ENCODE measurements at places on chromosomes 2 and 18. TPM values are rescaled to one million over a fixed set of nuclear protein-coding genes. Genes with fewer than 3 reads are reported as not detected.

FSHR gene
- polyA plus RNA-seq: not detected

LRRC30 gene
- polyA plus RNA-seq: not detected

OBSL1 gene
- polyA plus RNA-seq: 87.8 TPM

STARD7 gene
- 48.0 TPM for polyA plus RNA-seq

IL36B gene
- polyA plus RNA-seq: not detected

COL5A2 gene
- polyA plus RNA-seq: 44.5 TPM

SPIRE1 gene
- polyA plus RNA-seq: 3.6 TPM

FSIP2 gene
- 0.12 TPM for polyA plus RNA-seq

SALL3 gene
- 0.03 TPM for polyA plus RNA-seq

C2orf81 gene
- 2.4 TPM for polyA plus RNA-seq

DNAH6 gene
- polyA plus RNA-seq: 0.27 TPM

LYPD6 gene
- polyA plus RNA-seq: 0.56 TPM

TLX2 gene
- polyA plus RNA-seq: 0.03 TPM

FBXO48 gene
- polyA plus RNA-seq: 0.56 TPM

FAM228B gene
- polyA plus RNA-seq: 3.1 TPM

PMS1 gene
- 5.3 TPM for polyA plus RNA-seq
